ENCODE measurements at places on chromosomes 11 and 22.

- no peak for DNase-seq
These were observed 522 bp downstream of the CORO1B start for GRCh38 chr11:67442504-67443404.

DNA sequence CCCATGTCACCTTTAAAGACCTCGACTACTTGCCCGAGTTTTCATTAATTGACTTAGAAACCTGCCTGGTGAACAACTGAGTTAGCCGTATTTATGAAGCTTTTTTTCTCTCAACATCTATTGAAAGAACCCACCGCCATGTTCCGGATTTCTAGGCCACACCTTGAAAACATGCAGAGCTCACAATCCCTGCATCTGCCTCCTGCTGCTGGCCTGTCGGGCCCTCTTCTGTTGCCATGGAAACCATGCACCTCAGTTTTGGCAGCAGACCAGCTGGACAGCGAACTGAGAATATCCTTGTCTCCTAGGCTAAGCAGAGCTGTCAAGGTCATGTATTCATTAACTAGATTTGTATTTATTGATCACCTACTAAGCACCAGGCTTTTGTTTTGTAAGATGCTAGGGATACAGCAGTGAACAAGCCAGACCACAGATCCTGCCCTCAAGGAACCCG, 4.3 kb upstream of the PATZ1 start:
- no peak for DNase-seq

DNA sequence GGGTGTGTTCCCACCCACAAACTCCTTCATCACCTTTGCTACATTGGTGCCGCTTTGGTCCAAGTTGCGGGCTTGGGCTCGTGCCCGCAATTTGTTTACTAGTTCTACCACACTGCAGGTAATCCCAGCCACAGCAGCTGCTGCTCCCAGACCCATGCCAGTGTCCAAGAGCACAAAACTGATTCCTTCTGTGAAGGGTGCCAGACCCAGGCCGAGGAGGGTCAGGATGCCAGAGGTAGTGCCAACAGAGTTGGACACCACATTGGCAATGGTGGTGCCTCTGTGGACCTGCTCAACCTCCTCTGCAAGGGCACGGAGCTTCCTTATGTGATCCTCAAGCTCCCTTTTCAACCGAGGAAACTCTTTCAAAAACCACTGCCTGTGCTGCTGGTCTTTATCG, 11.5 kb downstream of the APOL2 start:
- DNase-seq: no peak

GRCh38 chr22:25060522-25061071, 108.1 kb downstream of the KIAA1671 start:
- DNase-seq: no peak

DNA sequence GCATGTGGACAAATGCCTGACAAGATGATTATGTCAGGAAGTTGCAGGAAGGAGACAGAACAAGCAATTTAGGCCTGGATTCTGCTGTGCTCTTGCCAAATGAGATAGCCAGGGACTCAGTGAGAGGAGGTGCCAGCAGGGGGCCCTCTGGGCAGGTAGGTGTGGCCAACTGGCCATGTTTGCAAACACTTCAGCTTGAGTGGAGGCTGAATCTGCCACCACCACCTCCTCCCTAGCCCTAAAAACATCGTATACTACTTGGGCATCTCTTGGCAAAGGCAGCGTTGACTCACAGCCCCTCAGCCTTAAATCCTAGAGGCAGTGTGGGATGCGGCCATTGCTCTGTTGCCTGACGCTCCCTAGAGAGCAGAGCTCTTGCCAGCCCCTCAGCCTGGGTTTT, 95.1 kb upstream of the PLET1 start:
- DNase-seq: no peak

- no peak for DNase-seq
These were observed 42.5 kb upstream of the DEUP1 start for GRCh38 chr11:93288079-93288478.

DNA sequence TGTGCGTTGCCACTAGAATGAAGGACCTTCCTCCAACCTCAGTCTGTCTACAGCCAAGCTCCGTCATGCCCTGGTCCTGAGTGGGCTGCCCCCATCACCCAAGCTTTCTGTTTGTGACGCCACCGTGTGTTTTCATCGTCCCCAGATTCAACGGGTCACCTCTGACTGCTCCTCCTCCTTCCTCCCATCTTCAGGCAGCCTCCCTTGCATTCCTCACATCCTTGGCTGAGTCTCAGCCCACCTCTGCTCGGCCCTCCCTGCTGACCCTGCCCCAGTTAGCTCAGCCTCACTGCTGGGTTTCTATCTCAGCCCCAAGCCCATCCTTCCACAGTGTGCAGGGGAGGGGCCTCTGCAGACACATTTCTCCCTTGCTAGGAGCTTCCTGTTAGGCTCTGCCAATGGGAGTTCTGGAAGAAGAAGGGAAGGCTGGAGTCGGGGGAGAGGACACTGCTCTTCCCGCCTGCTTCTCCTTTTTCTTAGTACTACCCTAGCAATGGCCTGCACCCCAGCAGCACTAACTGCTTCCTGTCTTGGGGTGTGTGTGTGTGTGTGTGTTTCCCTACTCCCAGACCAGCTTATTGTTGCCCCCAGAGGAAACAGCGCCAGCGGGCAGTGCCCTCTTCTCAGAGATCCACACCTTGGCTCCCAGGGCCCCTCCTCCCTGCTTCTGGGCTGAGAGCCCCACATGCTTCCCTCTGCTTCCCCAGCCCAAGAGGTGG, 5.2 kb downstream of the IFT27 start:
- DNase-seq: no peak

- no peak for DNase-seq
These were observed 1.4 kb upstream of the LTBP3 start for GRCh38 chr11:65559535-65559934.

- no peak for DNase-seq
These were observed 18.4 kb downstream of the PTDSS2 start for GRCh38 chr11:468493-468892.

GRCh38 chr11:71322192-71322735, 69.9 kb upstream of the SHANK2 start:
- no peak for DNase-seq

DNA sequence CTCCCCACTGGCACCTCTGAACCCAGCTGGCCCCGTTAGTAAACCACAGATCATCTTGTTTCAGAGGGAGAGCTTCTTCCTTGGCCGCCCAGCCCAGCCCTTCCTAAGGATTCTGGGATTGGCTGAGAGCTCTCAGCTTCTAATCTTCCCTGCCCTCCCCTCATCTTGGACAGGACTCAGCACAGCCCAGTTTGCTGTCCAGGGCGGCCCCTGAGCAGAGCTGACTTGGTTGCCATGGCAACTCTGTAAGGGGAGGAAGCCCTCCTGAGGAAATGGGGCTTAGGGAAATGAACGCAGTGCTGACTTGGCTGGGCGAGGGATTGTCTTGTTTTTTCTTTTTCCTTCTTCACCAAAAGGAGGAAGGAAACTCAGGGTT, 4.6 kb downstream of the APOL4 start:
- peak; percentile 81 for DNase-seq

DNA sequence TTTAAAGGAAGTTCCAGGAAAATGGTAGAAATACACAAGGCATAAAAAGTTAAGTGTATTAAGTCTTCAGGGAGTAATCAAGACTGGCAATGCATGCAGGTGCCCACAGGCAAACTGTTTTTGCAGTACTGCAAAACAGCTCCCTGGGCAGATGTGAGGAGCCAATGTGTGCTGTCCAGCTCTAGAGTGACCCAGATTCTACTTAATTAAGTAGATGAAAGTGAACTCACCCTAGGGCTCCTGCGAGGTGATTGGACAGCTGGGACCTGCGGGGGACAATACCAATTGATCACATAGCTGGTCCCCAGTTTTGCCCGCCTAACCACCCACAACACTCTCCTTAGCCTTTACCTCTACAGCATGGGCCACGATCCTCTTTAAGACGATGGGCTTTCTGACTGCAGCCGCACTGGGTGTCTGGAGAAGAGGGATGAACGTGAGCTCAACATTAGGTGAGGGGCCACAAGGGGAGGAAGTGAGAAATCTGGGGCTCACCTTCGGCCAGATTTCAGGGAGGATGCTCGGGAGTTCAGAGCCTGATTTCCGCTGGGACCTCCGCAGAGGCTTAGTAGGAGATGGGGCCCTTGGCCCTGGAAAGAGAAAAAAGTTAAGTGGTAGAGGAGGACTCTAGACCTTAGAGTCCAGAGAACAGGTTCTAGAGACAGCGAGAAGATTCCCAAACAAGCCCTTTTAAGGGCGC, 556 bp downstream of the CDCA5 start:
- DNase-seq: no peak

GRCh38 chr11:37322333-37323194, 724.5 kb upstream of the RAG2 start:
- no peak for DNase-seq

GRCh38 chr11:134565343-134565891, 153.4 kb upstream of the B3GAT1 start:
- no peak for DNase-seq

DNA sequence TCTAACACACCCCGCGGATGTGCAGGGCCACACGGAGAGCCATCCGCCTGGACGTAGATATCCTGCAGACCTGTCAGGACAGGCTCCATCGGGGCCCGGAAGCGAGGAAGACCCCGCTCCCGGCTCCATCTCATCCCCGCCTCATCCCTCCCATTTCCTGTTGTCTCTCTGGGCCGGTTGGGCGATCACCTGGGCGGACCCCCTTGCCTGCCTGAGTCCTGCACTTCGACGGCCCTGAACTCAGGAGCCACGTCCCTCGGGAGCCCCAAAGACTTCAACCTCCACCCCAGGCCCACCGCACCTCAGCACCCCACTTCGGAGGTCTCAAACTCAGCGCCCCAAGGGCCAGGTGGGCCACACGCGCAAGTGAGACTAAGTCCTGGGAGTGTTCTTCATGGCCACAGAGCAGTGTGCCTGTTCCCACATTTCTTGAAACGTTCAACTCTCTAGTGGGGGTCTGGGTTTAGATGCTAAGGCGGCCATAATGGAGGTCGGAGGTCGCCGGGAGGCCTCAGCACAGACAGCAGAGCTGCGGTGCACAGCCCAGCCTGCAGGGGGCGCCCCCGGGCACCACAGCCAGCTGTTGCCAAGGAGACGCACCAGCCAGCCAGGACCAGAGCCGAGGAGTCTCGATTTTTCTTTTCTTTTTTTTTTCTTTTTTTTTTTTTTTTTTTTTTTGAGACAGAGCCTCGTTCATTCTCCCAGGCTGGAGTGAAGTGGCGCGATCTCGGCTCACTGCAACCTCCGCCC, 26.0 kb upstream of the FADD start:
- DNase-seq: no peak

DNA sequence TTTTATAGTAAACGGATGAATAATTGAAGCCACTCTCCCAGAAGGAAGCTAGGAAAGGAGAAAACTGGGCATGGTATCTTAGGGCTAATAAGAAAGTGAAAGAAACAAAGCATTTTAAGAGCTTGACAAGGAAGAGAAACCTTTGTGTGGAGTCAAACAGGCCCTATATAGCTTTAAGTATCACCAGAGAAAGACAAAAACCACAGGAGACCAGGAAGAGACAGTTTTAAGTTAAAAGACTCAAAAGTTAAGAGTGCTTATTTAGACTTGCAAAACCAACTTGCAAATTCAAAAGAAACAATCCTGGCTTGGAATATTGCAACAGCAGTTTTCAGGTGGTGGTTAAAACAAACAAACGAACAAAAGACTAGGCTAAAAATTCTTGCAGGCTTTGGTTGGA, 3.4 kb downstream of the PAK1 start:
- DNase-seq: no peak

DNA sequence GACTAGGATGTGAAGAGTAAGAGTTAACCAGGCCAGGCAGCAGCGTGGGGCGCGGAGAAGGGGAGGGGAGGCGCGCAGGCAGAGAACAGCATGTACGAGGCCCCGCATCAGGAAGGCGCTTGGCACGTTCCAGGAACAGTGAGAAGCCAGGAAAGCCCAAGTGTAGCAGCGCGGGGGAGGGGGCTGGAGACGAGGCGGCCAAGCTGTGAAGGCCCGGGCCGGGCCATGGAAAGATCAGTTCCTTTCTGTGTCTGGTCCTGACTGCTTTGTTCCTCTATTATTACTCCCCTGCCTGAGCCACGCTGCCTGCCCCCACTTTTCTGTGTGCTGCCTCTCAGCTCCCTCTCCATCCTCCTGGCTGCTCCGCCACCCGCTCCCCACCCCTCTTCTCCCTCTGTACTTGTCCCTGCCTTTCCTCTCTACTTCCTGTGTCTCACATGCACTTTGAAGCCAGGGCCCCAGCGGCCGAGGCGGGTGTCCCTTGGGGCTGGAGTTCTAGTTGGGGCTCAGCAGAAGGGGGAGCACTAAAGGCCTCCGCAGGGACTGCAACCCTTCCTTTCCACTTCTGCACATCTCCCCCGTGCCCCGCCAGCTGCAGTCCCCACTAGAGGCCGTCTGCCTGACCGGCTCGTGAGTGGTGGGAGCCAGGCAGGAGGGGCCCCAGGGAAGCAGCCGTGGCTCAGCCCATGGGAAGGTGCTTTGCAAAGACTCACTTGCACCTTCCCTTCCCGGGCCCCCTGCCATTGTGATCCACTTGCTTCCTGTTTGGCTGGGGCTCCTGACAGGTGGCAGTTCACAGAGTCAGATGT, 63.7 kb downstream of the PRDM11 start:
- DNase-seq: peak; percentile 8

DNA sequence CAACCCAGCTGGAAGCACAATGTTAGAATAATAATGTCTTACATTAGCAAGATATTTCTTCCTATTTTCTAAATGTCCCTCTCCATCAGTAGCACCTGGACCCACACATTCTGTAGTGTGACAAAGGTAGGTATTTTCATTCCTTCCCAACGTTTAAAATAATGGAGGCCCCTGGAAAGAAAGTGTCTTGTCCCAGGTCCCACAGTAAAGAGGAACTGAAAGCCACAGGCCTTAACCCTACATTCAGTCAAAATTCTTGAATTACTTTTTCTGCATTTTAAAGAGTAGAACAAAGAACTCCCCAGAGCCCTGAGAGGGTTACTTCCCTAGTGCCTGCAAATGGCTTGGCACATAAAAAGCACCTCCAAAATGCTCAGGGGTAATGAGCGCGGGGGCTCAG, 26.3 kb downstream of the OPCML start:
- no peak for DNase-seq

GRCh38 chr11:19595840-19596751, 116.5 kb upstream of the NAV2 start:
- DNase-seq: peak; percentile 93

GRCh38 chr11:68806931-68807844, 34.5 kb downstream of the CPT1A start:
- DNase-seq: peak; percentile 17

GRCh38 chr22:46000081-46001027, 23.4 kb upstream of the WNT7B start:
- no peak for DNase-seq

GRCh38 chr11:77697865-77698264, 60.3 kb upstream of the CLNS1A start:
- no peak for DNase-seq

DNA sequence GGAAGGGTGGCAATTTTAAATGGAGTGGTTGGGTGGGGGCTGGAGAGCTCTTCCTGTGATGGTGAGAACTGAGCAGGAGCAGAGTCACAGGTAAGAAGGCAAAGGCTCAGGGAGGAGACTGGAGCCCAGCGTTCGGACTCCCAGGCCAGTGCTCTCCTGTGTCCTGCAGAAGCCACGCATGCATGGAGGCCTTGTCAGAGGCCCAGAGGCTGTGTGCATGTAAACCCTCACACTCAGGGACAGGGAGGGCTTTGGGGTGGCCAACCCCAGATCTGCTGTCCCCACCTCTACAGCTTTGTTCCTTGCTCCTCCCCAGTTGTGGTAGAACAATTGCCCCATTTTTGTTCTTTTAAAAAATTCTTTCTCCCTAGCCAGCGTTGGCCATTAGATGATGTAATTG, 130.4 kb upstream of the PARVA start:
- DNase-seq: no peak

GRCh38 chr11:100727410-100727809, 40.3 kb downstream of the ARHGAP42 start:
- DNase-seq: peak; percentile 41

GRCh38 chr11:78562398-78562797, 12.3 kb downstream of the NARS2 start:
- DNase-seq: peak; percentile 57

Measured in kidney capillary endothelial cell (primary cell).